Progenitor cell of endocrine pancreas (in vitro differentiated cells): ENCODE measurements at places on chromosomes 11 and 22. TPM values are rescaled to one million over a fixed set of nuclear protein-coding genes. Genes with fewer than 3 reads are reported as not detected.

DNA sequence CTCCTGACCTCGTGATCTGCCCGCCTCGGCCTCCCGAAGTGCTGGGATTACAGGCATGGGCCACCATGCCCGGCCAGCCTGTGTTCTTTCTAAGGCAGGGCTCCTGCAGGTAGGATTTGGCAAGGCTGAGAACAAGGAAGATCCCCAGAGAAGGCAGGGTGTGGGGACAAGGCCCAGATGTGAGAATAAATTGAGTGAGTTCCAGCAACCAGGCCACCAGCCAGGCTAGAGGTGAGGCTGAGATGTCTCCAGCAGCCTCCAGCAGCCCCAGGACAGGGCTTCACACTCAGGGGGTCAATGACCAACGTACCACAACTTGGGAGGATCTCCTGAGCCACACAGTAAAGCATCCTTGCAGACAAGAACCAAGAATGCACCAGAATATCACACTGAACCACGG lies 75.1 kb downstream of the BUD13 start:
- peaks cover 13% of the 10 kb centered on the region for H3K4me1 ChIP-seq
- DNase-seq = no peak
- H3K36me3 ChIP-seq = no peaks in the 10 kb centered on the region
- H3K27ac ChIP-seq = no peak overlapping the region
- H3K27me3 ChIP-seq = peaks cover 7% of the 10 kb centered on the region

GRCh38 chr11:64611869-64612646 lies 21.0 kb downstream of the SLC22A12 start:
- H3K4me3 ChIP-seq = no peak overlapping the region
- H3K27ac ChIP-seq = no peak overlapping the region
- no peak for DNase-seq
- peaks cover 17% of the 10 kb centered on the region for H3K27me3 ChIP-seq

- H3K36me3 ChIP-seq = peaks cover 8% of the 10 kb centered on the region
- no peak overlapping the region for H3K27ac ChIP-seq
- H3K27me3 ChIP-seq = no peaks in the 10 kb centered on the region
- peaks cover 45% of the 10 kb centered on the region for H3K4me1 ChIP-seq
- DNase-seq = no peak
- peak overlapping the region; percentile 27 for H3K4me3 ChIP-seq
These were observed 3.5 kb downstream of the SIK3 start for GRCh38 chr11:117094776-117095175.

DNA sequence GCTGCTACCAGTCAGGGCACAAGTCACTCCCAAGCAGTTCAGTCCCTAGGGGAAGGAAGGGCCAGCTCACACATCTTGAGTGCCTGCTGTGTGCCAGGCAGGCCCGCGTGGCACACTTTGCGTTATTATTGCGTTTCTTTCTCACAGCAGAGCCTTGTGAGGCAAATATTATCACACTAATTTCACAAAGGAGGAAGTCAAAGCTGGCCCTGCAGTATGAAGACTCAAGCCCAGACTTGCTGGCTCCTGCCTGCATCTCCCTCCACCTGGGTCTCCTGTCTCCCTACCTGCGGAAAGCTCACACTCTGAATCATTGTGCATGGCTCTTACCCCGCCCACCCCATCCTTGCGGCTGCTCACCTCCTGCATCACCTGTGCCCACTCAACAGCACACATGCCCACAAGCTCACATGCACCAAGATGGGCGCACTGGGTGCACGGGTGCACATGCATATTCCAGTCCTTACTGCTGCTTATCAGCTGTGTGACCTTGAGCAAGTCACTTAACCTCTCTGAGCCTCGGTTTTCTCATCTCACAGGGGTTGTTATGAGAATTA lies 31.7 kb upstream of the P2RY2 start:
- H3K4me1 ChIP-seq = peaks cover 5% of the 10 kb centered on the region
- peaks cover 29% of the 10 kb centered on the region for H3K27me3 ChIP-seq
- H3K36me3 ChIP-seq = no peaks in the 10 kb centered on the region
- no peak overlapping the region for H3K4me3 ChIP-seq
- no peak overlapping the region for H3K27ac ChIP-seq

- peaks cover 23% of the 10 kb centered on the region for H3K4me1 ChIP-seq
- no peaks in the 10 kb centered on the region for H3K36me3 ChIP-seq
- peak overlapping the region; percentile 11 for H3K27ac ChIP-seq
- no peak overlapping the region for H3K4me3 ChIP-seq
- no peaks in the 10 kb centered on the region for H3K27me3 ChIP-seq
These were observed 165.1 kb downstream of the WNT11 start for GRCh38 chr11:76041208-76041607.

GRCh38 chr11:114307524-114308203 lies 11.5 kb downstream of the NNMT start:
- H3K27me3 ChIP-seq = peaks cover 54% of the 10 kb centered on the region
- peaks cover 11% of the 10 kb centered on the region for H3K4me1 ChIP-seq
- H3K4me3 ChIP-seq = no peak overlapping the region
- no peak overlapping the region for H3K27ac ChIP-seq
- H3K36me3 ChIP-seq = no peaks in the 10 kb centered on the region

DNA sequence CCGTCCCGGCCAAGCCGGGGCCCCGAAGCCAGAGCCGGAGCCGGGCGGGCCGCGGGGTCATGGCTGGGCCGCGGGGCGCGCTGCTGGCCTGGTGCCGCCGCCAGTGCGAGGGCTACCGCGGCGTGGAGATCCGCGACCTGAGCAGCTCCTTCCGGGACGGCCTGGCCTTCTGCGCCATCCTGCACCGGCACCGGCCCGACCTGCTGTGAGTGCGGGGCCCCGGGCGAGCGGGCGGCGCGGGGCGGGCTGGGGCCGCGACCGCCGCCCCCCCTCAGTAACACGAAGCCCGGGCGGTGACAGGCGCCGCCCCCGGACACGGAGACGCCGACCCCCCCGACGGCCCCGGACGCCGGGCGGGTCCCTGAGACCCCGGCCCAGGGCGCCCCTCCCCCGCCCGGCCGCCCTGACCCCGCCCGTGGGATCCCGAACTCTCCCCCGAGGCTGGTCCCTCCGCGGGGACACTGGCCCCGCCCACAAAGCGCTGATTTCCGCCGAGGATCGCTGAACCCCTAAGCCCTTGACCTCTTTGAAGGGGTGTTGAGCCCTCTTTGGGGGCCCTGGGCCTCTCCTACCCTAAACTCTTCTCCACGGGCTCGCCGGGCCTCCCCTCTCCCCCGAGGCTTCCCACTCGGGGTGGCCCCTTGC lies 389 bp downstream of the MICALL1 start:
- DNase-seq = no peak
- peaks cover 5% of the 10 kb centered on the region for H3K27me3 ChIP-seq
- peaks cover 14% of the 10 kb centered on the region for H3K4me1 ChIP-seq
- H3K4me3 ChIP-seq = peak overlapping the region; percentile 82
- peak overlapping the region; percentile 64 for H3K27ac ChIP-seq
- H3K36me3 ChIP-seq = peaks cover 2% of the 10 kb centered on the region

DNA sequence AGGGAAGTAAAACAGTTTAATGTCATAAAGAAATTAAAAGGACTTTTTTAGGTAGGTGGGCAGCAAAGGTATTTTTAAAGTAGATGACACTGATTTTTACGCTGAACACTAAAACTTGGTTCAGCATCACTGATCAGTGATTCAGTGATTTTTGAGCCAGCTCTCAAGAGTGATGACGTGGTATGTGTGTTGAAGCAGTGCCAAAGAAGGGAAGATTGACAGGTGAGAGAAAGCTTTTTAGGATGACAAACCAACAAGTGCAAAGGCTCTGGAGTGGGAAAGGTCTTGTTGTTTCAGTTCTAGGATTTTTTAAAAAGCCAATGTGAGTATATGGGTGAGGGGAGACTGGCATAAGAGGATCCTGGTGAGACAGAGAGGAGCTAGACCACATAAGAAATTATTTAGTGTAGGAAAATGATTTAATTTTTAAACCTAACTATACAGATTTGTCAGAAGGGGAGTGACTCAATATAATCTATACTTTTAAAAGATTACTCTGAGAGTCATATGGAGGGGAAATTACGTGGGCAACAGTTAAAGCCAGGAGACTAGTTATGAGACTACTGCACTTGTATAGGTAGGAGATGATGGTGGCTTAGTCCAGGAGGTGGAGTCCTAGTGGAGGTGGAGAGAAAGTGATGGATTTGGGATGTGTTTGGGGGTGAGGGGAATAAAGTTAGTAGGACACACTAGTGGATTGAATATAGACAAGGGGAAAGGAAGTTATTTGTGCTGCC lies 17.6 kb upstream of the CALCB start:
- peaks cover 25% of the 10 kb centered on the region for H3K27me3 ChIP-seq
- H3K36me3 ChIP-seq = no peaks in the 10 kb centered on the region
- DNase-seq = no peak
- H3K27ac ChIP-seq = no peak overlapping the region

DNA sequence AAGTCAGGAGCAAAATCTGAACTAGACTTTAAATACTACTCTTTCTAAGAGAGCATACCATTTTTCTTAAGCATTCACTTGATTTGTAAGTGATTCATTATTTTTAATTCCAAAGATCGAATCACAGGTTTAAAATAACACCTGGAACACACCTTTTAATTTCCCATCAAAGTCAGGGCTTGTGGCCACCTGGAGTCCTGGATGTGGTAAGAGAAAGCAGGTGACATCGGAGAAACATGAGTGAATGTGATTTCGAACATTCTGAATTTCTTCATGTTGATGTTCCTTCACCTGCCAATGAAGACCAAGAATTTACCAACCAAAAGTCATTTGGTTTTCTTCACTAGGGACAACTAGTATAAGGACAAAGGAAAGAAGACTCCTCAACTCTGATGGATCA lies 28.0 kb downstream of the ATL3 start:
- no peak for DNase-seq
- no peak overlapping the region for H3K4me3 ChIP-seq
- no peaks in the 10 kb centered on the region for H3K27me3 ChIP-seq

DNA sequence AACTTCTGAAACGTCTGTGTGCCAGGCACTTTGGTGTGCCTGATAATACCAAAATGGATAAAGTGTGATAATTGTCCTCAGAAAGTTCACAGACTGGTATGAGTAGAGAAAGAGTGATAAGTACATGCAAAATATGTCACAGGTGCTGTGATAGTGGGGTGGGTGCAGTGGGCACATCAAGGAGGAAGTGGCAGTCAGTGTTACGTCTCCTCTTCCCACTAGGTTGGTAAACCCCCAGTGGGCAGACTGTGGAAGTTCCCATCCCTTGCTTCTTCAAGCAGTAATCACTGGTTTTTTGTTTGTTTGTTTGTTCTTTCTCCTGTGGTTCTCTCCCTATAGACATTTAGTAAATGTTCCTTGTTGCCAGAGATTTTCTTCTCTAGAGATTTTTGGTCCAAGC lies 5.4 kb downstream of the RNF121 start:
- no peak overlapping the region for H3K4me3 ChIP-seq
- peaks cover 11% of the 10 kb centered on the region for H3K4me1 ChIP-seq
- no peak overlapping the region for H3K27ac ChIP-seq

DNA sequence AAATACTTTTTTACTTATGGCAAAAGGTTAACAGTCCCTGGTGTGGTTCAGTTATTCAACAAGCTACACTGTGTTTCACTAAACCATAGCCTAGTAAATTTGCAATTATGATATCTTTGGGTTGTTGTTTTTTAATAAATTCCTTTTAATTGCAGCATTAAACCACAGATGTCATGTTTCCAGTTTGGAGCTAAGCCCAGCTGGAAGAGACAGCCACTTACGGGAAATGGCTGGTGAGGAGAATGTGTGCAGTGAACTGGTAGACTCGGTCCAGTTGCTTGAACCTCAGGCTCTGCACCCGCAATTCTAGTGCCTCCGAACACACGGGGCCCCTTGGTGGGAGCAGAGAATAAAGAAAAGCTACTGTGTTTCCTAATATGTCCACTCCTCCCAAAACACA lies 70.8 kb downstream of the WNT11 start:
- H3K4me1 ChIP-seq = peaks cover 8% of the 10 kb centered on the region
- no peaks in the 10 kb centered on the region for H3K27me3 ChIP-seq
- H3K27ac ChIP-seq = no peak overlapping the region
- H3K36me3 ChIP-seq = no peaks in the 10 kb centered on the region

The BCL2L13 gene
- 34.1 and 36.0 TPM in 2 replicates for total RNA-seq

The TSSK2 gene
- not detected in 2 replicates for total RNA-seq

The UBQLNL gene
- 0.53 and 0.79 TPM in 2 replicates for total RNA-seq

The PHLDA2 gene
- total RNA-seq = 1.2 and 1.9 TPM in 2 replicates
